ENCODE measurements at places on chromosomes 3 and 15.

GRCh38 chr3:86967062-86967461, 23.9 kb downstream of the VGLL3 start:
- DNase-seq = no peak

DNA sequence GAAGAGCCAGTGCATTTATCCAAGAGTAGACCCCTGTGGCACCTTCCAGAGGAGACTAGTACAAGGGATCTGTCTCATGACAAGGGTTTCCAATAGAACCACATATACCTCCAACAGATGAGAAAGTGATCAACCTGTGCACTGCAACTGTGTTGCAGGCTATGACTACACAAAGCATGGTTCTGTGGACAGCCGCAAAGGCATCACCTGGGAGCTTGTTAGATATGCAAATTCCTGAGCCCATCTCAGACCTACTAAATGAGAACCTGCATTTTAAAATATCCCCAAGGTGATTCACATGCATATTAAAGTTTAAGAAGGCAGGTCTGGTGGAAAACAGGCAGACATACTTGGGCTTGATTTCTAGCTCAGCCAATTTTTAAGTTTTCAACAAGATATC, 368.7 kb downstream of the FOXP1 start:
- no peak for DNase-seq

DNA sequence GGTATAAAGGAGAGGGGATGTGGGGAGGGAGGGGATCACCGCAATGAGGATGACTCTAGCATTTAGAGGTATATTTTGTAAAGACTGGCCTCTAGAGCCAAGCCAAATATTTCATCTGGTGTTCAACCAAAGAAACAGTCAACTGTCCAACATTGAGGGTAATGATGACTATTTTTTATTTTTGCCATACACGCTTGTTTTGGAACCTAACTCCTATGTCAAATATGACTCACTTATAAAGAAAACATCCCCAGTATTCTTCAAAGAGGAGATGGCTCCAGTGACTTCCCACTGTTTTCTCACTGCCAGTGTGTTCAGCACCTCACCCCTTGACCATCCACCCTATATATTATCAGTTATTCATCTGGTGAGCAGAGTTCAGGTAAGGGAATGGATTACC, 77.3 kb downstream of the WNT5A start:
- no peak for DNase-seq

- no peak for DNase-seq
These were observed 1138.4 kb downstream of the TBL1XR1 start for GRCh38 chr3:176058856-176059255.

GRCh38 chr3:85228966-85229365, 270.2 kb downstream of the CADM2 start:
- DNase-seq = no peak

- DNase-seq = no peak
These were observed 226.6 kb downstream of the ADAMTS17 start for GRCh38 chr15:100115066-100115710.

- no peak for DNase-seq
These were observed 1078.2 kb downstream of the ZPLD1 start for GRCh38 chr3:103513003-103513402.

DNA sequence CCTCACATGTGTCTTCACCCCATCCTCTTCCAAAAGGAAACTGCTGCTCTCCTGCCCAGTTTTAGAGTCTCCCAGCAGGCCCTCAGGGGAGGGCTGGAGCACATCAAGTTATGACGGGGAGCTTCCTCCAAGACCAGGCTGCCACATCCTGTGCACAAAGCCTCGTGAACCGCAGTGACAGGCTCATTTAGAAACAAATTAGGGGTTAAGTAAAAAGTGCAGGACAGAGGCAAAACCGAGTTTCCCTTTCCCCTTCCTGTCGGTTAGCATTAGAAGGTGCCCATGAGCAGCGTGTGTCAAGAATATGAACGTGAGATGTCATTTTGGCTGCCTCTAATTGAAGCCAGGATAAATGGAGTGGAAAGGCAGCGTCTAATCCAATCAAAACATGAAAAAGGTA, 199.7 kb downstream of the ARRDC4 start:
- DNase-seq = no peak

DNA sequence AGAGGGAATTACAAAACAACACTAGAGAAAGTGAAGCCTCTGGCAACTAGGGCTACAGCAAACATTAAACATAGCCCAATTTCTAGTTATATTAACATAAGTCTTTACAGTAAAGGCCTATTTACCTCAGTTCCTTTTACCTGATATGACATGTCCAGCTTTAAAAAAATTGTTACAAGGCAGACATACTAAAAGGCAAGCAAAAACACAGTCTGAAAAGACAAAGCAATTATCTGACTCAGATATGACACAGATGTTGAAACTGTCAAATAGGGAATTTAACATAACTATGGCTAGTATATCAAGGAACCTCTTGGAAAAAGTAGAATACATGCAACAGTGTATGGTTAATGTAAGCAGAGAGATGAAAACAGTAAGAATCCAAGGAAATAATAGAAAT, 238.6 kb downstream of the RAP2B start:
- no peak for DNase-seq

GRCh38 chr15:52101542-52102323, 10.8 kb downstream of the BCL2L10 start:
- DNase-seq = no peak

- DNase-seq = no peak
These were observed 118.6 kb upstream of the PRR20G start for GRCh38 chr3:127406309-127407025.

- no peak for DNase-seq
These were observed 28.5 kb downstream of the DNAJC13 start for GRCh38 chr3:132445817-132446216.

- DNase-seq = no peak
These were observed 257.6 kb upstream of the GOLGA6L4 start for GRCh38 chr15:83977992-83978391.

GRCh38 chr3:64650715-64651114, 37.1 kb downstream of the ADAMTS9 start:
- DNase-seq = no peak

DNA sequence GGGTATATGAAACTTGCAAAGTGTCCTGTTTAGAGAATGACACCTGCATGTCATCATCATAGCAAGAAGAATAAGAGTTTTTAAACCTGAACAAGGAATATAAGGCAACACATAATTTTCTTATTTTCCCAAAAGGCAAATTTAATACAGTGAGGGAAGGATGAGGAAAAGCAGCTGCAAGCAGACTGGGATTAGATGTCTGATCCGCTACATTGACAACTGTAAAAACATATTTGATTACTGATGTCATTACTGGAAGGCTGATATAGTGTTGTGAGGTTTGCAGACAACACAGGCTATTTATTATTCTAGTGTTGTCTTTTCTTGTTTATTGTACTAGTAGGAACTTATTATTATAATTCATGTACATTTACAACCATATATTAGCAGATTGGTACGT, 528.7 kb downstream of the ZIC1 start:
- no peak for DNase-seq

DNA sequence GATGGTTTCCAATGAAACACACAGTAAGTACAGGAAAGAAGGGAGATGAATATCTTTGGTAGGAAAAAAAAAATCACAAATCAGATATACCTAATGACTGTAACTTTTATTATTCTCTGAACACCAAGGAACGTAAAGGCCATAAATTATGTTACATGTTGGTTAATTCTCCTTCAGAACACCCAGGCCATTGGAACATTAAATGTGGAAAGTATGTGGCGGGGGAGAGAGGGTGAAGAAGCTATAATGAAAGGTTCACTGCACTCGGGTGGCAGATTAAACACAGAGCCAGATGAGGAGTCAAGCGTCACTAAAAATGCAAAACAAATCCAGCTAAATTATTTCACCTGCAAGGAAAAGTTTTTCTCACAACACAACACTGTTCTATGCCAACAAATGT, 193.8 kb downstream of the FHIT start:
- no peak for DNase-seq

DNA sequence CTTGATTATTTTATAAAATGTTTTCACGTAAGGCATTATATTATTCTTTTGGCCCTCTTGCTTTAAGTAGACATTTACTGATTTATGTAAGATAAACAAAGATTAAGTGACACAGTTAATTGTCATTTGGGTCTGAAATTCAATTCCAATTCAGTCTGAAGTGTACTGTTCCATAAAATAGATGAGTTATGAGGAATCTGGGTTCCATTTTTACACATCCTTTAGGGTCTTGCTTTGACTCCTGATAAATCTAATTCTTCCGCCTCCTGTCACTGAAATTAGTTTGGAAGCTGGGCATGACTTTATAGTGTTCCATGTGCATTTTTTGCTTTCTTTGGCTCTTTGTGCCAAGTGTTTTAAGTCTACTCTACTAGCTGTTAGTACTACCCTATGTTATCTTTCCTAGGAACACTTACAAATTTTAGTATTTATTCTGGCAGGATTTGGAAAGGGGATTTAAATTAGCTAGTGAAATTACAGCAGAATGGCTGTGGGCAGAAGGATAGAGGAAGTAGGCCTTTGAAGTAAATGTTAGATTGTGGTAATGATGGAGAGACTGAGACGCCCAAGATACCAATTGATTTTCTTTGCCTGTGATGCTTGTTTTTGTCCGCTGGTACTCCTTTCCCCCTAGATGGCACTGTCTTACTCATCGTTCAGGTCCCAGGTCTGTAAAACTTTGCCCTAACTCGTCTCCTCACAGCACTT, 14.3 kb downstream of the ARL8B start:
- DNase-seq = no peak

DNA sequence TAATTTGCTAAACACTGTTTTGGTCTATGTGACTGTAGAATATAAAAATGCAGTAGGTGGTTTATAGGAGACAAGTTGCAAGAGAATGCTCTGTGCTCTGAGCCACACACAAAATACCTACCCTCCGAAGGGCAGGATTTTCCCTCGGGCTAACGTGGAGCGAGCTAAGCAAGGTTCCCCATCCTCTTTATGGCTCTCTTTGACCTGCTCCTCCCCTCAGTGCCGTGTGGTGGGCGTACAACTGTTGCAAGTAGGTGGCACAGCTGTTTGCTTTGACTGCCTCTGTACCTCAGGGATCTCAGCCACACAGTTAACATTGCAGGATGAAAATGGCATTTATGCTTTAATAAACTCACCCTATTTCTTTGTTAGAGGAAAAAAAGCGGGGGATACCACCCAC, 339.1 kb downstream of the SATB1 start:
- DNase-seq = no peak

DNA sequence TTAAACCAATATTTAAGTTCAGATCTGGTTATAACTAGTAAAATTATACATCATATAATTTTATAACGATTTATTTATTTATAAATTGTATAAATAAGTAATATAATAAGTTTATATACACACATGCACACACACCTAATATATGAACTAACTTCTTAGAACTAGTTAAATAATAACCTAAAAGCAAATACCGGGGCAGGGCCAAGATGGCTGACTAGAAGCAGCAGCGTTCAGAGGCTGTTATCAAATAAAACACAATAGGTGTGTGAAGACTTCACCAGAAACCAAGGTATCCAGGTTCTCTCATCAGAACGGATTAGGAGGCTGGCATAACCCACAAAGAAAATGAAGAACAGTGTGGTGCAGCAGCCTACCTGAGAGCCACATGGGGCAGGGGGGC, 653.6 kb upstream of the CBLB start:
- no peak for DNase-seq

GRCh38 chr3:194285850-194286197, 65.3 kb downstream of the CPN2 start:
- DNase-seq = no peak
